Metanephros (tissue), 2 donors: ENCODE measurements at places on chromosomes 6 and 20. TPM values are rescaled to one million over a fixed set of nuclear protein-coding genes. Genes with fewer than 3 reads are reported as not detected.

Gene SLC22A2
- total RNA-seq = 8.6 TPM

Gene SGK2
- 40.2 TPM for total RNA-seq

Gene C20orf204
- total RNA-seq = 3.6 TPM

Gene OOEP
- total RNA-seq = not detected

Gene TNF
- 0.35 TPM for total RNA-seq

Gene ADIG
- total RNA-seq = not detected

Gene ZSCAN23
- 13.2 TPM for total RNA-seq

Gene APOM
- 24.0 TPM for total RNA-seq

Gene BPIFA1
- not detected for total RNA-seq

Gene ESR1
- 3.5 TPM for total RNA-seq

Gene SEMG1
- total RNA-seq = not detected

Gene SLC17A3
- total RNA-seq = 0.12 TPM

Gene APCDD1L
- 11.4 TPM for total RNA-seq

Gene GPR63
- 3.2 TPM for total RNA-seq

Gene CST7
- total RNA-seq = 11.2 TPM

Gene FRK
- 9.6 TPM for total RNA-seq

Gene RIPPLY2
- total RNA-seq = not detected

Gene HLA-DPB1
- total RNA-seq = 26.6 TPM

Gene RAET1L
- not detected for total RNA-seq

Gene IMPG1
- 0.64 TPM for total RNA-seq

Gene WFDC6
- not detected for total RNA-seq

Gene SLC12A5
- not detected for total RNA-seq

Gene OTOR
- not detected for total RNA-seq

Gene WFDC2
- 77.5 TPM for total RNA-seq

Gene PKHD1
- total RNA-seq = 66.2 TPM

Gene BTNL2
- total RNA-seq = not detected

Gene PLG
- 4.4 TPM for total RNA-seq

Gene POM121L2
- total RNA-seq = not detected

Gene NSFL1C
- 35.8 TPM for total RNA-seq

Gene PRICKLE4
- 3.2 TPM for total RNA-seq

Gene NOX3
- 2.1 TPM for total RNA-seq

Gene SLC26A8
- total RNA-seq = 0.29 TPM

Gene EDN3
- total RNA-seq = 6.8 TPM

Gene DDX27
- 30.0 TPM for total RNA-seq

Gene CRISP2
- total RNA-seq = 0.18 TPM

Gene SLCO4A1
- total RNA-seq = 7.5 TPM

Gene TRIM31
- not detected for total RNA-seq

Gene C20orf144
- total RNA-seq = not detected

Gene C6orf132
- total RNA-seq = 5.5 TPM

Gene MEP1A
- total RNA-seq = not detected

Gene MUC22
- total RNA-seq = not detected

Gene SLC22A16
- total RNA-seq = 1.2 TPM

Gene PNLDC1
- not detected for total RNA-seq

Gene HCRTR2
- total RNA-seq = 0.76 TPM

Gene GGT7
- total RNA-seq = 25.2 TPM

Gene OR2H1
- not detected for total RNA-seq

Gene VWA7
- total RNA-seq = 8.6 TPM

Gene MEI4
- 1.2 TPM for total RNA-seq

Gene OR12D2
- not detected for total RNA-seq

Gene EEF1A2
- 139 TPM for total RNA-seq

Gene GID8
- 43.1 TPM for total RNA-seq

Gene SNAP91
- 2.3 TPM for total RNA-seq

Gene BMP2
- 24.1 TPM for total RNA-seq

Gene OPRM1
- total RNA-seq = not detected

Gene ANGPT4
- 0.12 TPM for total RNA-seq

Gene NRSN1
- 0.12 TPM for total RNA-seq

Gene IP6K3
- 11.6 TPM for total RNA-seq
